ENCODE measurements at places on chromosomes 11 and 22.

GRCh38 chr22:17780116-17780740, 6.0 kb upstream of the BID start:
- DNase-seq: no peak

DNA sequence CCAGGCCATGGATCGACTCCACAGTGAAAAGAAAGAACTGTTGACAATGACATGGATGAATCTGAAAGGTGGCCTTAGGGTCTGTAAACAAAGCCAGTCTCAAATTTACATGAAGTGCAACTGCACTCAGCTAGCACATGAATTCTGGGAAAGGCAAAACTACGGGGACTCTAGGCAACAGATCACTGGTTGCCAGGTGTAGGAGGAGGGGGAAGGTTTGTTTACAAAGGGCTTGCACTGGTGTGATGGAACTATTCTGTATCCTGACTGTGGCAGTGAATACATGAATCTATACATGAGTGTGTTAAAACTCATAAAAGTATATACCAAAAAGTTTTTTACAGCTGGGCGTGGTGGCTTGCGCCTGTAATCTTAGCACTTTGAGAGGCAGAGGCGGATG, 27.3 kb downstream of the ALX4 start:
- no peak for DNase-seq

- no peak for DNase-seq
Measured at GRCh38 chr11:16859651-16860050, 121.2 kb downstream of the C11orf58 start.

DNA sequence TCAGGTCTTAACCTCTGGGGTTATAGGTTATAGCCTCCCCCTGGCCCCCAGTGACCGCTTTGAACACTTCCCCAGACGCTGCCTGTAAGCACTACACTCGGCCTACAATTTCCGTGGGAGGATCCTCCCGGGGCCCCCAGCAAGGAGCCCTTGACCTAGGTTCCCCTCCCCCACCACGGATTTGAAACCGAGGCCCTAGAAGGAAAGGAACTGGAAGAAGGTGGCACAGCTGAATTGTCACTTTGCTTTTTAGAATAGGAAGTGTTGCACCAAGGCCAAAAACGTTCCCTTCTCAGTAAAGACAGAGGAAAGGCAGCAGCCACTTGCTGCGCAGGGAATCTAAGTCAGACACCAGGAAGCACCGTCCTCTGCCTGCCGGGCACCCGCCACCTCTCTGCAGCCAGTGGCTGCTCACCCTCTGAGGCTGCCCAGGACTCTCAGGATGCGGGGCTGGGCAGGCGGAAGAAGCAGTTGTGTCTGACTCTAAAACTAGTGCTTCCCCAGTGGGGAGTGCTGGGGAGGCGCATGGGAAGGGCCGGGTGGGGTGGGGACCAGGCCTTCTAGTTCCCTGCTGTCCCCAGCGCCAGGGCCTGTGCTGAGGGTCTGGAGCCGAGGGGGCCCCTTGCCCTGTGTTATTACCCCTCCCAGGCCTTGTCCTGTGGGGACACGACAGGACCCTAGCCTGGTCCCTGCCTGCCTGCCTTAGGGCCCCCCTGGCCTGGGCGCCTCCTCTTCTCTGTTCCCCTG, 7.9 kb upstream of the FLRT1 start:
- DNase-seq: no peak

DNA sequence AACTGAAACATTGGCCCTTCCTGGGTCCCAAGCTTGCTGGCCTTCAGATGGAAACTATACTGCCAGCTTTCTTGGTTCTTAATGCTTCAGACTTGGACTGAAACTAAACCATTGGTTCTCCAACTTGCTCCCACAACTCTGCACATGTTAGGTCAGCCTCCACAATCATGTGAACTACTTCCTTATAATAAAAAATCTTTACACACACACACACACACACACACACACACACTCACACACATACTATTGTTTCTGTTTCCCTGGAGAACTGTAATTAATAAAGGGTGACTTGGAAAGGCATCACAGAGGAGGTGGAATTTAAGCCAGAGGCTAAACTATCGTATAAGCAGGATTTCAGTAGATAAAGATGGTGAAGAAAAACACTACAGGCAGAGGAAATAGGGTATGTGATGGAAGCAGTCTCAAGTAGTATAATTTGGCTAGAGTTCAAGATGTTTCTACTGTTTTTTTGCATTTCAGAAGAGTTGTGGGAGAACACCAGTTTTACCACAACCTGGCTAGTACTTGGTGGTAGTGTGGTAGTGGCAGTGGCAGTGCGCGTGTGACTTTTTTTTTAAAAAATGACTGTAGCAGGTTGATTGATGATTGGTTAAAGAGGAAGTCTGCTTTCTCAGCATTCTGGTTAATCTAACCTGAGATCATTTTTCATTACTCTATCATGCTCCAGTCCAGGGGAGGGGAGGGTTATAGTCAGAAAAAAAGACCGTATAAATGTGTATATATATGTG, 70.1 kb downstream of the PDE3B start:
- no peak for DNase-seq

DNA sequence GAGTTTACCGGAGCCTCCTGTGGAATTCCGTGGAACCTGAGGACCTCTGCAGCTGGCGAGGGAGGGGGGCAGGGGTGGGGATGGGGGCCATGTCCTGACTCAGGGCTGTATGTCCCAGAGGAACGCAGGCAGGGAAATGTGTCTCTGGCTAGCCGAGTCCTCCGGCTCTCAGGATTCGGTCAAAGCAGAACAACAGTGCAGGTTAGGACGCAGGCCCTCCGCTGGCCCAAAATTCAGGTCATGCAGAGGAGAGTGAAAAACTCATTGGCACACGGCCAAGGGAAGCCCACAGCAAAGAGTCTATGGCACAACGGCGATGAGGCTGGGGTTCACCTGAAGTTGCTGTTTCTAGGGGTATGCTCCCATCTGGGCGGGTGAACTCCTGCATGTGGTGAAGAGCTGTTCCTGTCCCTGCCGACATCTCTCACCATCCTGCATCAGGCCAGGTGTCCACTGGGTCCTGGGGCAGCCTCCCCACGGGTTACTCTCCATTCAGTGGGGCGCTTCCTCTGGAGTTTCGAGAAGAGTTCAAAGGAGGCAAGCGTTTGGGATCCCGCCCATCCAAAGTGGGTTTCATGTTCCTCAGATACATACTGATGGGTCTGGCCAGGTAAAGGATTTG, 1055.3 kb downstream of the BRD1 start:
- no peak for DNase-seq
